ENCODE measurements at places on chromosomes 11 and 22.

DNA sequence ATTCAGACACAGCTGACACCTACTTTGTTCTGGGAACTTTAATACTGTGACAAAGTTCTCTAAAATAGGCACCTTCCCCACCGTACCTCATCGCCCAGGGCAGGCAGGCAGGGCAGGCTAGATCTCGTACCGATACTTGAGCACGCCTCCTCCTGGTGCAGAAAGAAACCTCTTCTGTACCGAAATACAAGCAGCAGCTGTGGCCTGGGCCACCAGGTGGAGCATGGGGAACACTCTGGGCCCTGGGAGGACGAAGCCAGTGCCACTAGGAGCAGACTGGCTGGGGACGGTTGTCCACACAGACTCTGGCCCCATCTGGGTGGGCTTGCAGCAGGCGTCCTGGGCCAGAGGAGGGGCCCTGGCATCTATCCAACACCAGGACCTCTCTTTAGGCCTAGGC lies 12.8 kb downstream of the PMM1 start:
- peak; percentile 48 for DNase-seq

GRCh38 chr11:37968148-37968547 lies 1370.1 kb upstream of the RAG2 start:
- no peak for DNase-seq

DNA sequence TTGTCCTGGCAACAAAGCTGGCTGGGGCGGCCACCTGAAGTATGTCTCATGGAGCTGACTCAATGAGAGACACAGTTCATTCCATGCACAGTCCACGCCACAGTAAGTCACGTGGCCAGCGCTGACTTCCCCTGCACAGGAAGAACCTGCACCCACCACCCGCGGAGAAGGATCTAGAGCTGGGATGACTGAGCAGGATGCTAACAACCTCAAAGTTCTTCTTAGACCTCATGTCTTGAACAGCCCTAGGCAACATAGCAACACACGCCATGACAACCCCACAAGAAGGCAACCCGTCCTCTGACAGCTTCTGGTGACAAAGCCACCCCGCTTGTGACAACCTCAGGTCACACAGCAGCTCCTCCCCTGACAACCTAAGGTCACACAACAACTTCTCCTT lies 76.9 kb upstream of the B3GAT1 start:
- DNase-seq: no peak

GRCh38 chr22:36550701-36551495 lies 21.9 kb upstream of the EIF3D start:
- DNase-seq: no peak

DNA sequence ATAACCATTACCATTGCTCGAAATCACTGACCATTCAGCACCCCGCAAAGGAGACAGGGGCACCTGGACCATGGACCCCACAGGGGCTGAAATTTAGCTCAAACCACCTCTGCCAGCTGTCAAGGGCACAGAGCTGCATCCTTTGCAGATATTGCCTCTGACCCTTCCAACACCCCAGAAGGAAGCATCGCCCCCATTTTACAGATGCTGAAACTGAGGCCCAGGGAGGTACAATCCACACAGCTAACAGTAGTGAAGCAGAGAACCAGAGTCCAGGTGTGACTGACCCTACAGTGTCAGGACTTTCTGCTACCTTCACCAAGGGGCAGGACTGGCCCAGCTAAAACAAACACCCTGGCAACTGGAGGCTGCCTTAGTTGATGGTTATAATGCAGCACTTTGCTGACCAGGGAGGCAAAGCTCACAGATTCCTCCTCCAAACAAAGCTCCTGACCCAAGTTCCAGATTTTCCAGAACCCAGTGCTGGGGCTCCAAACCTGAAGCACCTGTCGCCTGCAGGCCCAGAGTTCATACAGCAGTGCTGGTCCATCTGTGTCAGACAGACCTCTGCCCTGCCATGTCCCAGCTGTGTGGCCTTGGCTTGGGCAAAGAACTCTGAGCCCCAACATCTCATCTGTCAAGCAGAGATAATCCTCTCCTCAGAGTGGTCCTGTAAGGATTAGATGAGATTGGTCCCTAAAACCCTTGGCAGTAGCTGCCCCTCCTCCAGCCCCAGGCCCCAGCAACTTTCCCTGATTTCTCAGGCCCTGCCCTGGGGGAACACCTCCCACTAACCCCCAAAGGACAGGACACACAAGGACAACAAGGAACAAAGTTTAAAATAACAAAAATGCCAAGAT lies 15.2 kb upstream of the ARAP1 start:
- DNase-seq: no peak

DNA sequence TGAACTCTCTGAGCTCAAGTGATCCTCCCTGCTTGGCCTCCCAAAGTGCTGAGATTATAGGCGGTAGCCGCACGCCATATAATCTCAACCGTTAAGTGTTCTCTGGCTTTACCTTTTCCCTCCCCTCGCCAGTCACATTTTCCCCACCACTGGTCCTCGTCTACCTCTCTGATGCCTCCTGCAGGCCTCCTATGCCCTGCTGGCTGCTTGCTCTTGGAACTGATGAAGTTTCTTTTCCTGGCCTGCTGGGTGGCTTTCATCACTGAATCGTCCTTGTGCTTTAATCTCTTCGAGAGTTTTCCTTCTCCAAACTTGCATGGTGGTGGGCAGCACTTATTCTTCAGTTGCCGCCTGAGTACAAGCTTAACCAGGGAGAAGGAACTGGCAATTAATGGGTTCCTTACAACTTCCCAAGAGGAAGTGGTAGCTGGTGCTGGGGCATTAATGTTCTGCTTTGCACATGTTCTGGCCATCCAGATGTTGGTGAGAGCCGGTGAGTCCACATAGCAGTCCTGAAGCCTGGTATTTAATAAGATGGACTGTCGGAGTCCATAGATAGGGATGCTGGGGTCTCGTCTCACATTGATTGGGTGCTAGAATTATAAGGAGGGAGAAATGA lies 1.3 kb downstream of the C22orf31 start:
- no peak for DNase-seq

DNA sequence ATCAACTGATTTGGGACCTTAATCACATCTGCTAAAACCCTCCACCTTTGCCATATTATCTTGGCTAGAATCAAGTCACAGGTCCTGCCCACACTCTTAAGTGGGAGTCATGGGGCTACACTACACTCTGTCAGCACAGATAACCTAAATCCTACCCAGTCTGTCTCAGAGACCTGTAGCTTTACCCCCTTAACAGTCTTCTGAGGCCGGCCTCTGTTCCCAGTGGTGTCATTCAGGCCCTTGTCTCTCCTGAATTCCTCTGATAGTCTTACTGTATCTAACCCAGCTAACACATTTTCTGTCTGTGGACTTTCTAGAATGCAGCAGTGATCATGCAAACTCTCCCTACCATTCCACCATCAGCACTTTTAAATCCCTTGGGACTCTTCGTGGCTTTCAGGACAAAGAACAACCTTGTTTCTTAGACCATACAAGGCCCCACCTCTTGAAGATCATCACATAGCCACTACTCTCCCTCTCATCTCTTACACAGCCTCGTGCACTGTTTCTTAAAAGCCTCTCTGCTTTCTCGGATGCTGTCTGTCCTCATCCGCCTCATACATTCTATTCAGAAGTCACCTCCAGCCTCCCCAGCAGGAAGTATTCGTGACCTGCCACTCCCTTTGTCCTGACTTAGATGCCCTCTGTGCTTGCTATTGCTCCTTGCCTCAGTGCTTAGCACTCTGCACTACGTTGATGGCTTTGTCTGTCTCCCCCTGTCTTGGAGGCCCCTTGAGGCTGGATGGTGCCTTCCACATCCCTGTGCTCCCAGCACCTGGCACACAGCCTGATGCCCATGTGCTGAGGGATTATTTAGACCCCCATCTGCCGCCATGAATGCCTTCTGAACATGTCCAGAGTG lies 57.9 kb downstream of the PANX1 start:
- DNase-seq: no peak

- no peak for DNase-seq
Measured at GRCh38 chr11:92954003-92954402, 15.4 kb upstream of the MTNR1B start.

DNA sequence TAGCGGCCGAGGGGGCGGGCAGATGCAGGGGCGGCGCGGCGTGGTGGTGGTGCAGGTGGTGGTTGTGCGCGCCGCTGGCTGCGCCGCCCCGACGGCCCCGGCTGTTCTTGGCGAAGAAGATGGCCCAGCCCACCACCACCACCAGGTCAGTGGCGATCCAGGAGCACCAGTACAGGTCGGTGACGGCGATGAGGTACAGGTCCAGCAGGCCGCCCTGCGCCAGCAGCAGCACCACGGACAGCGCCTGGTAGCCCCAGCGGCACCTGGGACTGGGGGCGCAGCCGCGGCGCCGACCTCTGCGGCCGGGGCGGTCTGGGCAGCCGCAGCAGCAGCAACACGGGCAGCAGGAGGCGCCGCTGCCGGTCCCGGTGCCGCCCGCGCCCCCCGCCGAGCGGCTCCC lies 879 bp downstream of the TMEM121B start:
- no peak for DNase-seq

Data from NCI-H2171 treated with DMSO at 0.1 percent for 48 hours (cell line).